ENCODE measurements at places on chromosomes 7 and 10.
A peak's percentile ranks its signal among the peaks of the same experiment; 100 is the strongest.

GRCh38 chr10:21675157-21675796 lies 141.2 kb downstream of the MLLT10 start:
- DNase-seq = peak; percentile 32

DNA sequence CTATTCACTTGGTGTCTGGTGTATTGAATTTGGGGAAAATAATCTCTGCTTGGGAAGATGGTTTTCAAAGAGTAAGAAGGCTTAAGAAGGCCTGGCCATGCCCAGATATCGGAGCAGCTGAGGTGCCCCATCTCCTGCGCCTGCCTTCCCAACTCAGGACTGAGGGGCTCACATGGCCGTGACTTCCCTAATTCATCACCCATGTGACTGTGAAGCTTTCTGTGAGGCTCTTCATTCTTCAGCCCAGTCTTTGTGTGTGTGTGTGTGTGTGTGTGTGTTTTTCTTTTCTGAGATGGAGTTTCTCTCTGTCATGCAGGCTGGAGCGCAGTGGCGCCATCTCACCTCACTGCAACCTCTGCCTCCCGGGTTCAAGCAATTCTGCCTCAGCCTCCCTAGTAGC lies 53.2 kb downstream of the PROSER2 start:
- DNase-seq = no peak

DNA sequence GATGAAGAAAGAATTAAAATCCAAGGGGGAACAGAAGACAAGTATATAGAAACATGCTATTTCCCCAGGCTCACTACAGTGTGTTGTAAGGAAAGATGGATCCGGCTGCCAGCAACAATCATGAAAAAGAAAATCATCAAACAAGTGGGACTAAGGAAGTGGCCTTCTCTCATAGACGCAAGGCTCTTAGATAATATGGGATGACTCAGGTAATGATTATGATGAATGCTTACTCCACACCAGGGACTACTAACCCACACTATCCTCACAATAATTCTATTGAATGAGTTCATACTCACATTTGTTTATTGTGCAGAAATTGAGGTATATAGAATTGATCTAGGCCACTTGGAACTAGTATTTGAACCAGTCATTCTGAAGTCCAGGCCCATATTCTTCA lies 111.2 kb upstream of the BET1 start:
- DNase-seq = no peak

GRCh38 chr7:33743594-33743993 lies 161.7 kb upstream of the BMPER start:
- DNase-seq = no peak

DNA sequence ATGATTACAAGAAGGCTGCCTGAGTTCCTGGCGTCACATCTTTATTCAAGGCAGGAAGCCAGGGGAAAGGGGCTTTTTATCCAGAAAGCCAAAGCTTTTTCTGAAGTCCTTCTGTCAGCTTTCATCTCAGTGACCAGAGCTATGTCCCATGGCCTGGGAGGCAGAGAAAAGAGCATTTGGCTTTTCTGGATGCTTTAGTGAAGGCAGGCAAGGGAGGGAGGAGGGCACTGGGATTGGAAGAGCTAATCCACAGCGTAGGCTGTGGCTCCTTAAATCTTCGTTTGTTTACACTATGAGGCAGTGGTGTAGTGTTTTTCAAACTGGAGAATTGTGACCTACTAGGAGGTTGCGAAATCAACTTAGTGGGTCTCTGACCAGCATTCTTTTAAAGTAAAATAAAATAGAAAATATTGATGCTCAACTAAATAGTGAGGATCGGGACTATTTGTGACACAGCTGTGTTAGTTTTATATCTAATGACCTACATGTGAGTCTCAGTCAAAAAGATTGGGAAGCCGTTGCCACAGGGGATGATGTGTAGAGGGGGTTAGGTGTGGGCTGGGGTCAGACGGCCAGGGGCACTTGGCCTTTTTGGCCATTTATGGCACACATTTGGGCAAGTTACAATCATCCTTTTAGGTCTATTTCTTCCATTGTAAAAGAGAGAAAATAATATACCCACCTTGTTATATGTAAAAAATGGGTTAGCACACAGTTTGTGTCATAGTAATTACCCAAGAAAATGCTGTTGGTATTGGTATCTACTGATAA lies 14.1 kb downstream of the CRYGN start:
- no peak for DNase-seq

GRCh38 chr10:66714741-66715140 lies 211.1 kb upstream of the LRRTM3 start:
- DNase-seq = no peak

DNA sequence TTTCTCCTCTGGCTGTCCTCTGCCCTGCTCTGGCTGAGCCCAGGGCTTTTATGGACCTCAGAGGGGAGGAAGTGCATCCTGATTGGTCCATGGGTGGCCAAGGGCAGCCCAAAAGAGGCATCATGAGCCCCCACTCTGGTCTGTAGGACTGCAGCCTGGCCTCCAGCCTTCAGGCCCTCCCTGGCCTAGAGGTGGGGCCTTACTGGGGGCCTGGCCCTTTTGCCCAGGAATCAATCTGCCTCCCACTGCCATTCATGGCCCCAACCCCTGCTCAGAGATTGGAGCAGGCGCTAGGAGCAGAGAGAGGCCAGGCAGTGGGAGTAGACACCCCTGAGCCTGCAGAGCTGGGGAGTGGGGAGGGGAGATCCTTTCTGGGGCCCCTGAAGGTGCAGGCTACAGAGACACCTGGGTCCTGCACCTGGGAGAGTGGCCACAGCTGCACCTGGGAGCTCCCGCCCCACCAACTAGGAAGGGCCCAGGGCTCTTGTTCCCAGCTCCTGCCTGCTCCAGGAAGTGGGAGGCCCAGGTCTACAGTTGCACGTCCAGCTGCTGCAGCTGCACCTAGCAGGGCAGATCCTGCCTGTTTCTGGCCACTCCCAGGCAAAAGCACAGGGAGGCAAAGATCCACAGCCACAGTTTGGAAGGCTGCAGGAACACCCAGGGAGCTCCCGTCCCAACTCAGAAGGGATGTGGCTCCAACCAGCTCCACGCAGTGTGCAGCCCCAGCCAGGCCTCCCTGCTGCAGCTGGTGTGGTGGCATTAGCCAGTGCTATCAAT lies 6.4 kb upstream of the DYNC2I1 start:
- DNase-seq = no peak

DNA sequence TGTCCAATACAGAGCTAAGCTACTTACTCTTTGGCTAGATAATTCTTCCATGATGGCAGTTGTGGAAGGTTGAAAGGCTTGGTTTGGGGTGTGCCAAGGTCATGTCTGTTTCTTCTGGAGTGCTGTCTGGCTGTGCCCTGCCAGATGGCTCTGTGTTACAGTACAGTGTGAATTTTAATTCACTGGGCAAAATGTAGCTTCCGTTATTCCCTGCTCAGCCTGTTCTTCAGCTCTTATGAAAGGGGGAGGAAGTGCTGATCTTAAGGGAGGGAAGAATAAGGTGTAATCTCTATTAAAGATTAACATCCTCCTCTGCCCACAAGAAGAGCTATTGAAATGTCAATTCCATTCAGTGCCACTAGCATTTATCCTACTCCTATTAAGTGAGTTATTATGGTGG lies 52.2 kb downstream of the SND1 start:
- DNase-seq = no peak

DNA sequence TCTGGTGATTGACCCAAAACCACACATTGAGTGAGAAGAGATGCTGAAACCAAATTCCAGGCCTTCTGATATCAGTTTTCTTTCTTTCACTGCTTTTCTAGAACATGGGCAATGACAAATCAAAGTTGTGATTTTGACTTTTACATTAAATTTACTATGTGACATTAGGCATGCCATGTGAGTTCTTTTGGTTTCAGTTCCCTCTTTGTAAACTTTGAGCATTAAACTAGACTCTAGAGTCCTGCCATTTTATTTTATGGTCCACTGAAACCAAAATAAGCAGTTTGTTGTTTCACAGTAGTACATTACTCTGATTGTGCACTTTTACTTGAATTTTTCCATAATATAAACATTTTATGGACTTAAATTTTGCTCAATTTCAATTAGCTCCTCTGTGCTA lies 381.1 kb upstream of the SEMA3D start:
- no peak for DNase-seq

DNA sequence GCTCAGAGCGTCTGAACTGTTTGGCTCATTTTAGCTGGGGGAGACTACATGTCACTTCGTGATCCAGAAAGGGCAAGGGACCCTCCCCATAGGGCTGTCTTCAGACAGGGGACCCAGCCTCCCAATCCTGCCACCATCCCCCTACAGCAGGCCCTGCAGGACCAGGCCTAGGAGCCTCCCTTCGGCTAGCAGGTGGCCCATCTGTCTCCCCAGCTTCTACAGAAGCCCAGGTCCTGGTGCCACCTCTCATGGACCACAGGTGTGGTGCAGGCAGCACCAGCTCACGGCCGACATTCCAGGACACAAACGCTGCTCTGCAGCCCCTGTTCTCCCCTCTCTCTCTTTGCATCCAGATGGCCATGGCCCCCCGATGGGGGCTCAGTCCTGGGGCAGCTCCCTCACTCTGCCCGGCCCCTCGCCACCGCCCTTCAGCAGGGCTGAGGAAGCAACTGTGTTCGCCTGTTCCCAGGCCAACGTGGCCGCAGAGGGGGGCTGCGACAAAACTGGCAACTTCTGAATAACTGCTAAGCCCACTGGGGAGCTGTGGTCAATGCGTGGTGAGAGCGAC lies 10.3 kb downstream of the TECPR1 start:
- DNase-seq = no peak

GRCh38 chr7:104895522-104896236 lies 118.3 kb upstream of the KMT2E start:
- DNase-seq = no peak

DNA sequence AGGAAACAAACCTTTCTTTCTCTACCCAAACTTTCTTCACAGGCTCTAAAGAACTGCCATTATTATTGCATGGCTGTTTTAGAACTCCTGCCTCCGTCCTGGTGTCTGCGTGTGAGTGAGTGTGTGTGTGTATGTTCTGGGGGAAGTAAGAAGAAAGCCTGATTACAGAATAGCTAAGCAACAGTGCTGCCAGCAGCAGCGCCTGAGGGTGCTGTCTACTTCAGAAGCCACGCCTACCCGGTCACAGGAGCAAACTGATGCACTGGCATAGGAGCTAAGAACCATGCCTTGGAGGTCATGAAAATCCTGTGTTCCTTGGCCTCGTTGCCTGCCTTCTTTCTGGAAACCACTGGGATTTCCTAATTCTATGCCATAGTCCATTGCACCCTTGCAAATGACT lies 25.2 kb downstream of the LIPK start:
- DNase-seq = no peak

DNA sequence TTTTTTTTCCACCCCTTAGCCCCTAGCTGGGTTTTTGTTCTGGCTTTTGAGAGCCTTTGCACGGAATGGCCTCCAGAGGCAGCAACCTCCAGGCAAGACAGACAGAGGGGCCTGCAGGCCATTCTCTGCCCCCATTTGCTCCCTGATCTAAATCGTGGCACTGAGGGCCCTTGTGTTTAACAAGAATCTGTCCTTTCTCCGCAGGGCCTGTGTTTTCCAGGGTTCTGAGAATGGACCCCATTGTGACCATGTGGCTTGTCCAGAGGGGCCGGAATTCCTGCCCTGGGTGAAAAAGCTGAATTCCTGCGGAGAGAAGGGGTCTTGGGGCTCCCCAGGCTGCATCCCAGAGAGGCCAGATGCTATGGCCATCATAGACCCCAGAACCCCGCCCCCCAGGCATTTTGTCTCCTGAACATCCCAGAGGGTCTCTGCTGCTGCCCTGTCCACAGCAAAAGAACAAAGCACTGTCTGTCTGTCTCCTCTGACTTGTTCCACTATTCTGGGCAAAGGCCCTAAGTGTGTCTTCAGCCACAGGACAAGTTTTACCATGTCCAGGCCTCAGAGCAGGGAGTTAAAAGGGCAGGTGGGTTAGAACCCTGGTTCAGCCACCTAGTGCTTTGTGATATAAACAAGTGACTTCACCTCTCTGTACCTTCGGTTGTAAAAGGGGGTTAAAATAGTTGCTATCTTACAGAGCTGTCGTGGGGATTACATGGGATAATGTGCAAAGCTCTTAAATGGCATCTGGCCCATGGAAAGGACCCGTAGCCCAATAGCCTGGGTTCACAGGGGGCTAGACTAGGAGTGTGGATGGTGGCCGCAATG lies 155.6 kb downstream of the SH3PXD2A start:
- no peak for DNase-seq

- DNase-seq = no peak
Measured at GRCh38 chr7:27101171-27101956, 1.1 kb downstream of the HOXA2 start.

DNA sequence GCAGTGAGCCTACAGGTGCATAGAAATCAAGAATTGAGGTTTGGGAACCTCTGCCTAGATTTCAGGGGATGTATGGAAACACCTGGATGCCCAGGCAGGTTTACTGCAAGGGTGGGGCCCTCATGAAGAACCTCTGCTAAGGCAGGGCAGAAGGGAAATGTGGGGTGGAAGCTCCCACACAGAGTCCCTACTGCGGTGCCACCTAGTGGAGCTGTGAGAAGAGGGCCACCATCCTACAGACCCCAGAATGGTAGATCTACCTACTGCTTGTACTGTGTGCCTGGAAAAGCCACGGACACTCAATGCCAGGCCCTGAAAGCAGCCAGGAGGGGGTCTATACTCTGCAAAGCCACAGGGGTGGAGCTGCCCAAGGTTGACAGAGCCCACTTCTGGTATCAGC lies 533.5 kb downstream of the GPAM start:
- no peak for DNase-seq

- no peak for DNase-seq
Measured at GRCh38 chr7:95766657-95767056, 5.7 kb upstream of the DYNC1I1 start.

- DNase-seq = no peak
Measured at GRCh38 chr10:48577158-48577557, 27.7 kb downstream of the ARHGAP22 start.

DNA sequence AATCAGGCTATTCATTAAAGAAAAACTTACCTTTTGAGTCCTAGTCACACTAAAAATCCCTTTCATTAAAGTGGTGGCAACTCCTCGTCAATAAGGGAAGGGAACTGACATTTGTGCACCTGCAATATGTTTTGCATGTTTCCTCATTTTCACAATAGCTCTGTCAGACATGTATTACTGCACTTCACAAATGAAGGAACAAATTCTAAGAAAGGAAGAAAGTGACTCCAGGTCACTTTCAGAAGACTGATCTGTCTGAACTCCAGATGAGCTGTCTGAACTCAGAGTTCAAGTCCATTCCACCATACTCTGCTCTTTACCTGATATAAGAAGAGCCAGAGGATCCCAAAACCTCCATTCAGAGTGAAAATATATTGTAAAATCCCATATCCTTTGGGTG lies 50.3 kb upstream of the GSAP start:
- no peak for DNase-seq

DNA sequence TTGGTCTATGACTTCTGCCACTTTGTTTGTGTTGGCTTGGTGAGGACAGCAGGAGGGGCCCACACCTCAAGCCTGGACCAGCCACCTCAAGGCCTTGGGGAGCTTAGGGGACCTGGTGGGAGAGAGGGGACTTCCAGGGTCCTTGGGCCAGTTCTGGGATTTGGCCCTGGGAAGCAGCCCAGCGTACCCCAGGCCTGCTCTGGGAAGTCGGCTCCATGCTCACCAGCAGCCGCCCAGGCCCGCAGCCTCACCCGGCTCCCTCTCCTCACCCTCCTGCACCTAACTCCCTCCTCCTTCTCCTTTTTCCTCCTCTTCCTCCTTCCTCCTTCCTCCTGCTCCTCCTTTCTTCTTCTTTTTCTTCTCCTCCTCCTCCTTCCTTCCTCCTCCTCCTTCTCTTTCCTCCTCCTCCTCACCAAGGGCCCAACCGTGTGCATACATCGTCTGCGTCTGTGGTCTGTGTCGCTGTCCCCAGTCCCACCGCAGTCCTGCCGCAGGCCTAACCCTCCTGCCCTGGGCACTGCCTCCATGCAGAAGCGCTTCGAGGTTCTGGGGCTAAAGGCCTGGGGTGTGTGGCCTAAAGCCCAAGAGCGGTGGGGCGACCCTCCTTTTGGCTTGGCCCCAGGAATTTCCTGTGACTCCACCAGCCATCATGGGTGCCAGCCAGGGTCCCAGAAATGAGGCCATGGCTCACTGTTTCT lies 5.3 kb downstream of the EN2 start:
- no peak for DNase-seq

Measured in effector memory CD8-positive, alpha-beta T cell (primary cell).